ENCODE measurements at places on chromosomes 13 and 19. TPM values are rescaled to one million over a fixed set of nuclear protein-coding genes. Genes with fewer than 3 reads are reported as not detected.

DNA sequence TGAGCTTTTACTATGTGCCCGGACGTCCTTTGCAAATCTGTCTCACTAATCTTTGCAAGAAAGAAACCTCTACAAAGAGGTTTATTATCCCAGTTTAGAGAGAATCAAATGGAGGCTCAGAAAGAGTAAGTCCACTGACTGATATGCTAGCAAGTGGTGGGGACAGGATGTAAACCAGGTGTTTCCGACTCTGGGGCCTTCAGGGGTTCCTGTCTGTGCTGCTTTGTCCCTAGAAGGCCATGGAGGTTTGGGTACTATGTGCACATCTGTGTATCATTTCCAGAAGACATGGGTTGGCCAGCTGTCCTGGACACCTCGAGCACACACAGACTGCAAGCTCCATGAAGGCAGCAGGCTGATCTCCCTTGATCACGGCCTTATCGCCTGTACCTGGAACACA is 1.2 kb upstream of the KPTN start:
- DNase-seq: no peak

DNA sequence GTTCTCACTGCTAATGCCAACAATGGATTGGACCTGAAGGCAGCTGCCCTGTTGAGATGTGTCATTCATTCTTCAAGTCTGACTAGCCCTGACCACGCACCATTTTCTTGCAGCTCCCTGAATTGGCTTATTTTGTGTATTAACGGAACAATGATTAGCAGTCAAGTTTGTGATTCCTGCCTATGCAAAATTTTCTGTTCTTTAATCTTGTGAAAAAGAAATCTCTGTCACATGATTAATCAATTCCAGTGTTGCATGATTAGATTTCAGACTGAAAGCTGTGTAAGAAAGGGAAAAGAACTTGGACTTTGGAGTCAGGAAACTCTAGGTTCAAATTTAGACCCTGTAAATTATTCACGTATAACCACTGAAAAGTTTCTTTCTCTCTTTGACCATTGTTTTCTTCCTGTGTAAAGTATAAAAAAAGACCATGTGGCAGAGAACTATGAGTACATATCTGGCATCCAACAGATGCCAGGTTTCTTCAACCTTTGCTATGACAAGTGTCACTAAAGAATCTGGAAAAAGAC is 64.5 kb upstream of the SLC10A2 start:
- DNase-seq: no peak

GRCh38 chr19:51025401-51025800 is 1.0 kb downstream of the KLK11 start:
- no peak for DNase-seq

GRCh38 chr19:4025317-4025716 is 17.8 kb downstream of the PIAS4 start:
- DNase-seq: no peak

GRCh38 chr13:21328836-21329477 is 130.1 kb downstream of the ZDHHC20 start:
- DNase-seq: no peak

GRCh38 chr19:45217193-45217956 is 27.8 kb downstream of the EXOC3L2 start:
- DNase-seq: no peak

DNA sequence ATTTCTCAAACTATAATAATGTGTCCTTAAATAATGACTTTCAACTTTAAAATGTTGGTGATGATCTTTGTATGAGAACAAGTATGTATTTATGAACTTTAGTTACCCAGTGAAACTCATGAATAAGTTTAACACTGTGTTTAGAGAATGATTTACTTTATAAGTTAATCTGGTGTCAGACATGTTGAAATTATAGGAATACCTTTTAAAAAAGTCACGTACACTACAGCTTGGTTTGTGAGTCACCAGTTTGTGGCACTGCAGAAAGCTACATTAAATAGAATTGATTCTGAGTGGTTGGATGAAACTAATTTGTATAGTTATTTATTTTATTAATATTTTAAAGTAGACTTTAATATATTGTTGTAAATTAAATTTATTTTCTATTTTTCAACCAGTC is 1366.2 kb upstream of the PCDH20 start:
- no peak for DNase-seq

GRCh38 chr13:52737965-52738364 is 1.7 kb downstream of the CNMD start:
- DNase-seq: no peak

GRCh38 chr13:106701771-106702341 is 133.9 kb upstream of the ARGLU1 start:
- DNase-seq: no peak

DNA sequence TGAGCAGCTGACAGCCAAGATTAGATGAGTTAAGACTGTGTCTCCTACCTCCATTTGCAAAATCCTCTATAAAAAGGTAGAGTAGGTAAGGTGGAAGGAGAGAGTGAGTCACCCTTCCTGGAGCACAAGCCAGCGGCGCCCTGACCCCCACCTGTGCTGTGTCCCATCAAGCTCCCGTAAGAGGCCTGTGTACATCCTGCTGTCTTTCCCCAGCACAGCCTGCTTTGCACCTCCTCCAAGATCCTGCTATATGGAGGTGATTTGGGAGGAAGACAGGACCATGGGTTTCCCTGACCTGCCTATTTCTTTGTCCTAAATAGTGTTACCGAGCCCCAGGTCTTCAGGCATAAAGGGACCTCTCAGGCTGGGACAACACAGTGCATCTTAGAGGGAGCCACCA is 62.3 kb upstream of the UQCRFS1 start:
- no peak for DNase-seq

DNA sequence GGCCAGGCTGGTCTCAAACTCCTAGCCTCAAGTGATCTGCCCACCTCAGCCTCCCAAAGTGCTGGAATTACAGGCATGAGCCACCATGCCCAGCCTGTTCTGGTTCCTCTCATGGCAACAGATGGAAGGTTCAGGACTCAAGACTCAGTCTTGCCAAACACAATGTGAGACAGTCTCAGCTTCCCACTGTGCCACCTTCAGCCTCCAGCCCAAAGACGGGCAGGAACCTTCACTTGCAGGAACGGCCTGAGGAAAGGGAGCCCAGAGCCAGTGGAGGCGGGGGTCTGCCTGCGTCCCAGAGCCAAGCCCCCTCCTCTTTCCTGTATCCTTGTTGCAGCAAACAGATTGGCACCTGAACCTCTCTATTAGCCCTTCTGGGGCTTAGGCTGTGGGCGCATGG is 2.9 kb upstream of the CHST8 start:
- DNase-seq: no peak

DNA sequence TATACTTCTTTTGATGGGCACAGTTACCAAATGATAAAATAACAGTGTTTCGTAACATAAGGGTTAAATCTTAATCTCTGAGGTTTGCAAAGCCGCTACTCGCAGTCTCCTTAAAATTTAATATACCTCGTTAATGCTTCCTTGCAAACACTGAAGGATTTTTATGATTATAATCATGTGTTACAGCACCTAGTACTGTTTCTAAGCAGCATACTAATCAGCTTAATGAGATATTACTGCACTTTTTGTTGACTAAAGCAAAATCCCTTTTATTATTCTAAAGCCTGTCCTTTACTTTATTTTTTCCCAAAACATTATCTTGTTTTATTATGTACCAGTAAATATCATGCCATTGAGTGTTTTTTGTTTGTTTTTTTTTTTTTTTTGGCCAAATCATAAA is 70.5 kb downstream of the ZNF536 start:
- no peak for DNase-seq

- DNase-seq: no peak
Observed at GRCh38 chr13:98299966-98300350, 122.9 kb upstream of the RNF113B start.

GRCh38 chr19:16295057-16295456 is 29.6 kb upstream of the KLF2 start:
- no peak for DNase-seq

DNA sequence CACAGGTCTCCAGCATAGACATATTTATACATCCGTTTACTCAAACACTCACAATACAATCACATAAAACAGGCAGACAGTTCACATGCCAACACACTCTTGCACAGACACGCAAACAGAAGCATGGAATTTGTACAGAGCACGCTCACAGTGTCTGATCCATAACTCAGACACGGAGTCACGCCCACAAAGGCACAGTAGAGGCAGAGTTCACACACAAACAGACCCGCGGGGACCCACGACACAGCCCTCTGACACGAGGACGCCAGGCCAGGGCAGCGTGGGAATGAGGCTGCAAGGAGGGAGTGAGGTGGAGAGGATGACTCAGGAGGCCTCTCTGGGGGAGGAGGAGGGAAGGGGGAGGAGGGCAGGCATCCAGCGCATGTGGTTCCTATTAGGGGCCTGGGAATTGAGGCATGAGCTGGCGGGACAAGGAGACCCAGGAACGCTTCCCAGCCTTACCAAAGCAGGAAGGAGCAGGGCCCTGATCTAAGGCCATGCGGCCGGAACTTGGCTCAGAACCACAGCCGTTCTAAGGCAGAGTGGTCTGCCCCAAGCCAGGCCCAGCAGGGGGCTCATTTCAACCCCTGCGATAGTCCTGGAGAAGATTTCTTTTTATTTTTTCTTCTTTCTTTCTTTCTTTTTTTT is 9.1 kb upstream of the OLFM2 start:
- peak; percentile 73 for DNase-seq

DNA sequence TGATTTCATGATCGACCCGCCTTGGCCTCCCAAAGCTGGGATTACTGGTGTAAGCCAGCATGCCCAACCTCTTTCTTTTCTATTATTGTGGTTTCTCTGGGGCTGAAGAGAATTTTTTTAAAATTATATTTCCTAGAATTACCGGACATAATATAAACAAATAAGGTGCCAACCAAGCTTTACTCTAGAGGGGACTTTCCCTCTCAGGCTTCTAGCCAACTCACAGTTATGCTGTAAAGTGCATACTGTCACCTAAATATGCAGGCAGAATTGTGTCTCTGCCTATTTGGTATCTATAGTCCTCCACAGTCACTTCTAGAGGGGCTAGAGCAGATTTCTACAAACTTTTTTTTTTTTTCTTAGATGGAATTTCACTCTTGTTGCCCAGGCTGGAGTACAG is 41.6 kb upstream of the ZNF681 start:
- DNase-seq: no peak

DNA sequence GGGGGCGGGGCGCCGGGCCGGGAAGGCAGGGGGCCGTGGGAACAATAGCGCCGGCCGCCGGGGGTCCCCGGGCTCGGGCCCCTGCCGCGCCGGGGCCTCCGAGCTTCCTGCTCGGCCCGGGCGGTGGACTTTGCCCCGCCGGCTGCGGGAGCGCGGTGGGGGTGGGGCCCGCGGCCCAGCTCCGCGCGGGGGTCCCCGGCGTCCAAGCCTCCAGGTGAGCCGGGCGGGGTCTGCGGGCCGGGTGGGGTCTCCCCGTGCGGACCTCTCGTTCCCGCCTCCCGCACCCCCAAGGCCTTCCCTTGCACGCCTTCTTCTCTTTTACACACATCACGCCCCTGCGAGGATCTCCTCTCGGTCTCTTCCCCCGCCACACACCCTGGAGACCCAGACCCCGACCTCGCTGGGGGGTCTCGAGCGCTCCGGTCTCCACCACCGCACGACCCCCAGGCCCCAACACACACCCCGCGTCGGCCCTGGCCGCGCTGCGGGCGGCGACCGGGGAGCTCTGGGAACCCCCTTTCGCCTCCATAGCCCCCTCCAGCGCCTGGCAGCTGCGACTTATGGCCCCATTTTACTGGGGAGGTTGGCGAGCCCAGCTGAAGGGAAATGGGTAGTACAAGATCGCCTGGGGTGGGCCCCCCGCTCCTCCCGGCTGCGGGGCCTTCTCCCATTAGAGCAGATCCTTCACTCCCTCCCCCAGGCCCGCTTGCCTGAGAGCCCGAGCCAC is 711 bp downstream of the CAMSAP3 start:
- no peak for DNase-seq

- DNase-seq: no peak
Observed at GRCh38 chr19:50875795-50876422, 2.7 kb downstream of the KLK2 start.

DNA sequence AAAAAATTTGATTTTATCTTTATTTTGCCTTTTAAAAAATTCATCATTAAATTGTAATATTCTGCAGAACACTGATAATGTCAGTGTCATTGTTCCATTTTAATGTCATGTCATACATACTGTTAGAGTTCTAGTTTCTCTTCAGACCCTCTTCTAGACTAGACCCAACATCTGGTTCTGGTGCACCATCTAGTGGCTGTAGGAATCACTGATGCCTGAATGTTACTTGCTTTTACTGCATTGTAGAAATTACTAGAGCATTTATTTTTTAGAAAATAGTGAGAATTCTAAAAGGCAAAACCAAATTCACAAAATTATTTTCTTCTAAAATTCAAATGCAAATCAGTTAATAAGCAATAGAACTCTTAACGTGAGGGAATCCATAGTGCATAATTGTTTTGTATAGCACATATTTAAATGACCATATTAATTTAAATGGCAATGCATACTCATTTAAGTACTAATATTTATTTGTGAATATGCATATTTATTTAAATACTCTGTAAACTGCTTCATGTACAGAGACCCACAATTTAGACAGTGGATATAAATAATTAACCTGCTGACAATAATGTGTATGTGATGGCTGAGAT is 425.7 kb downstream of the KLF12 start:
- peak; percentile 27 for DNase-seq

DNA sequence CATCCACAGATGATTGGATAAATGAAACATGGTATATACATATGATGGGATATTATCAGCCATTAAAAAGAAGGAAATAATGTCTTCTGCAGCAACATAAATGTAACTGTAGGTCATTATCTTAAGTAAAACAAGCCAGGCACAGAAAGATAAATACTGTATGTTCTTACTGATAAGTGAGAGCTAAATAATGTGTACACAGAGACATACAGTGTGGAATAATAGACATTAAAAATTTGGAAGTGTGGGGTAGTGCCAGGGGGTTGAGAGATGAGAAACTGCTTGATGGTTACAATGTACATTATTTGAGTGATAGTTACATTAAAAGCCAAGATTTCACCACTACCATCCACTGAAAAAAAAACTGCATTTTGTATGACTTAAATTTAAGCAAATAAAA is 26.0 kb upstream of the GPC6 start:
- DNase-seq: no peak

GRCh38 chr19:27909185-27909840 is 1303.6 kb downstream of the UQCRFS1 start:
- no peak for DNase-seq

GRCh38 chr13:49890376-49890775 is 45.8 kb downstream of the SPRYD7 start:
- no peak for DNase-seq

DNA sequence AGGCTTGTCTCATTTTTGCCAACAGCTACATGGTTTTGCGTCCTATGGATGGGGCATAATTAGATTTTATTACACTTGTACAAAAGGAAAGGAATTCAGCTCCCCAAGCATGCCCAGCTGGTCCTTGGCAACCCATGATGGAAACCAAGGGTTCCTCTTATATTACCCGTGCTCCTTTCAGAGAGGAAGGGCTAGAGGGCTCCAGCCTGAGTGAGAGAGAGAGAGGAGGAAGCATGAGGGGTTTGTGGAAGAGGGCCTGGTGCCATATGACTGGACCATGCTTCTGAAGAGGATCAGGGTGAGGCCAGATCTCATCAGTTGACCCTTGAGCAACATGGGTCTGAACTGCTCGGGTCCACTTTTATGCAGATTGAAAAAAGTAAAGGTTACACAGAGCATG is 3.5 kb upstream of the RPS9 start:
- no peak for DNase-seq

Gene MISP
- total RNA-seq: not detected

Gene EEF1AKMT1
- total RNA-seq: 8.5 TPM

Gene SIGLEC9
- total RNA-seq: 1.0 TPM

Gene SLC25A30
- 18.3 TPM for total RNA-seq

Gene SMIM44
- total RNA-seq: not detected

Gene DNAJC15
- total RNA-seq: 19.5 TPM

Gene S1PR2
- 0.61 TPM for total RNA-seq

Gene LCP1
- total RNA-seq: 12.5 TPM

Gene PSG11
- not detected for total RNA-seq

Gene PGLYRP2
- not detected for total RNA-seq
